IPS DF 6.9 (cell line): ENCODE measurements at places on chromosomes 6 and 20.

DNA sequence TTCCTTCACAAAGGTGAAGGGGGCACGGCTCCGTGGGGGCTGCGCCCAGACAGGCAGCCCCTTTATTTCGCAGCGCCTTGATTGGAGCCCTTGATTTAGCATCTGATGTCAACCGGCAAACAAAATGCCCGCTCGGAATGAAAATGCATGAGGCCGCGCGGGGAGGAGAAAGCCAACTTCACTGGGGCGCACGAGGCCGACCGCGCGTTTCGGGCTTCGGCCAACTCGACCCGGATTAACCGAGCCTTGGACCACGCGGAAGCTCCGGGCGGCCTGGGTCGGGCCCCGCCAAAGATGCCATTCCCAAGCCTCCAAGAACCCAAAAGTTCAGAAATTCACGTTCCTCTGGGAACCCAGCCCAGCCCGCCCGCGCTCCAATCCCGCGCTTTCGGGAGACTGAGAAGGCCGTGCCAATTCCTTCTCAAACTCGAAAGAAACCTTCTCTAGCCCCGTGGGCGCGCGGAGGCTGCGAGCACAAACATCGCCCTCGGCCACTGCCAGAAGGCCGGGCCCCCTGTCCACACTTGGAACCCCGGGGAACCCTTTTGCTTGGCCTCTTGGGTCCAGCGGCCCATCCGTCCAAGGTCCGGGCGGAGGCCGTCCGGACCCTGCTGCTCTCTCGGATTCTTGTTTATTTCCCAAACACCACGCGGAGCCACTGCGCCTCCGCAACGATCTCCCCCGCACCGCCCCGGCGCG lies 879 bp upstream of the INSM1 start:
- no peak for DNase-seq

GRCh38 chr6:8507286-8507685 lies 71.9 kb upstream of the SLC35B3 start:
- no peak for DNase-seq

GRCh38 chr6:7249946-7250643 lies 62.9 kb downstream of the SSR1 start:
- no peak for DNase-seq

DNA sequence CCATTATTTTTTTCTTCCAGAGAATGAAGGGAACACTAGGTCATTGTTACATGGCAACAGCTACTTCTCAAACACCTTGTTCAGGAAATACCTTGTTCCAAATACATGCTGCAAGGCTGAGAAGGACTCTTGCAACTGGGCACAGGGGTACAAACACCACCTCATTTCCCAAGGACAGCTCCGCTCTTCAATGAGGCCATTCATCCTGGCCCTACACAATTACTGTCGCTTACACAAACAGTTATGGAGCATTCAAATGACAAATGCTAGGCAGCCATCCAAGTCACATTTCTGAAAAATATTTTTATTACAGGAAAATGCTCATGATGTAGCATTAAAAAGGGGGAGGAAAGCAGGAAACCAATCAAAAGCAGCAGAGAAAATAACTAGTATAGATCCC lies 611.9 kb downstream of the DHX35 start:
- DNase-seq: no peak

- DNase-seq: no peak
Measured at GRCh38 chr6:108714766-108715414, 133.3 kb upstream of the ARMC2 start.

DNA sequence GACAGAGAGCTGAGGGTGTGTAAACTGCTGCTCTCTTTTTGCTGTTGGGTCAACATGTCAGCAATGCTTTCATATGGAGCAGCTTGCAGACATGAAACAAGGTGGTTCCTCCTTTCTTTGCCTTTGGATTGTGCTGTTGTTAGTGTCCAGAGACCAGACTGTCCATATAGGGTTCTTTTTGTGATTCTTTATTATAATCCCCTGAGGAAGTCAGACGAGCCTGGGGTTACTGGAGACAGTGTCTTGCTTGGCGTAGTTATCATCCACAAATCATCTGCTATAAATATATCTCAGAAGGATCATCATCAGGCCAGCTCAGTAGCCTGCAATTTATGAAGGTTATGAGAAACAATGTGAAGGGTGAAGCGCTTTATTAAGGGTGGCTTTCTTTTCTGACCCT lies 2.3 kb upstream of the ADGRB3 start:
- DNase-seq: no peak

DNA sequence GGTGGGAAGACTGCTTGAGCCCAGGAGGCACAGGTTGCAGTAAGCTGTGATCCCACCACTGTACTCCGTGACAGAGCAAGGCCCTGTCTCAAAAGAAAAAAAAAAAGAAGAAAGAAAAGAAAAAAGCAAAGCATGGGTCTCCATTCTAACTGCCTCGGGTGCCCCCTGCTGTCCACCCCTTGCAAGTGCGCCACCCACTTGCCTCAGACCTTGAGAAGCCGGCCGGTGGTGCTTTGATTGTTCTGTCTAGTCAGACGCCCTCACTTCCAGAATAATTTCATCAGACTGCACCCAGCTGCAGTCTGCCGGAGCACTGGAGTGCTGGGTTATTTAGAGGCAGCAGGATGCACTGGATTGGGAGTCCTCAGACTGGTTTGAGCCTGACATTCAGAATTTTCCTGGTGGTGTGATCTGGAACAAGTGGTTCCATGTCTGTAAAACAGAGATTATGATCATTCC lies 17.6 kb upstream of the TM9SF4 start:
- no peak for DNase-seq
